DMS153 (cell line): ENCODE measurements at places on chromosomes 3 and 15.

DNA sequence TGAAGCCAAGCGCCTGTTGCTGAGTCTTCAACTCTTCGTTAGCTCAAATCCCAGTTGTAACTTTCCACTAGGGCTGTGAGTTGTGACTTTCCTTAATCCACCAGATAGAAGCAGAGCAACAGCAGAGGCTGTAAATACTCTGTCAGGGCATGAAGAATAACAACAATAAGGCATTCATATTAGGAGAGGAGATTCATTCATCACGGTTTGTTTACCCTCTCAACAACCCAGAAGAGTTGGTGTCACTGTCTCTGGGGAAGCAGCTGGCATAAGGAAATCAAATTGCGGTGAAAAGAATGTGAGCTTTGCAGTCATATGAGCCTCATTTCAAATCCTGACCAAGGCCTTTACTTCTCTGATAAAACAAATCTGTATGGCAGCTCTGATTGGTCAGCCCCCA, 184.8 kb downstream of the SHQ1 start:
- peak; percentile 82 for DNase-seq

DNA sequence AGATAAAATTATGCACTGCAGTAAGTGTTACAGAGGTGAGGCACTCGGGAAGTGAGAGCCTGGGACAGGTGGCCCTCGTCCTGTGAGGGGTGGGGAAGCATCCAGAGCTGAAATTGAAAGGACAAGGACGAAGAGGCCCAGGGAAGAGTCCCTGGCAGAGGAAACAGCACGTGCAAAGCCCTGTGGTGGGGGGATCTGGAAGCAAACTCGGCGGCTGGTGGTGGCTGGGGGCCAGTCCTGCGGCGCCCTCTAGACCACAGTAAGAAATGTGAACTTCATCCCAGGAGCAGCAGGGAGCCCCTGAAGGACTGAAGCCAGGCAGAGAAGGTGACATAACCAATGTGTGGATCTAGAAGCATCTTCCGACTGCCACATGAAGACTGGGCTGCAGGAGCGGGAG, 42.8 kb downstream of the GRIP2 start:
- no peak for DNase-seq

GRCh38 chr3:180284331-180285110, 247.8 kb upstream of the PEX5L start:
- DNase-seq, result no peak

DNA sequence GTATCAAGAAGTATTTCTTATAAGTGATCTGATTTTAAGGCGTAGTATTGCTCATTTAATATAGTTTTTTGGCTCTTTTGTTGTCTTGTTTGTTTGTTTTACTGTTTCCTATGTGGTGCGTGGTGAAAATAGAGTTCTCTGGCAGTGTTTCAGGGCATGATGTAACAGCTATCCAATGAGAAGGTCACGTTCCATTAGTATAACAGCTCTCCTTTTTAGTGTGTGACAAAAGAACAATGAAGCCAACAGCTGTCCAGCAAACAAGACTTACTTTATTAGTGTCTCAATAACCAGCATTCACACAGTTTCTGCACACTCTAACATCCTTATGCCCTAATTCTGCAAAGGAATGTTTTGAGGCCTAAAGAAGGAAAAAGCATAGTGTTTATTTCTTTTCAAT, 127.9 kb downstream of the SLC25A26 start:
- DNase-seq, result no peak

- no peak for DNase-seq
Measured at GRCh38 chr3:69807674-69808073, 68.4 kb downstream of the MITF start.

DNA sequence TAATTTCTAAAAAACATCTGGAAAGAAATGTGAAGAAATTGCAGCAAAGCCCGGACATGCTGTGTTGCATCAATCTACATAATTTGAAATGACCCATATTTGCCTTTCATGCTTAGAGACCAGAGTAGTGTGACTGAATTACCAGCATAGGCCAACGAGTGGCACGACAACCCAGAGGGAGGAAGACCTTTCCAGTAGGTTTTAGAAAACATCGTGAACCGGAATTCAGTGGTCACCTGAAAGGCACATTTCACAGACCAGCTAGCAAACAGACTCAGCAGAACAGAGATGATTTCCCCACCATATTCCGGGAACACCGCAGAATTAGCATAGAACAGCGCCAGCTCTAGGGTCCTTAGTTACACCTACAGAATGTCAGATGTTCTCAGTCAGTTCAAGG, 620.0 kb upstream of the ZNF385D start:
- no peak for DNase-seq

DNA sequence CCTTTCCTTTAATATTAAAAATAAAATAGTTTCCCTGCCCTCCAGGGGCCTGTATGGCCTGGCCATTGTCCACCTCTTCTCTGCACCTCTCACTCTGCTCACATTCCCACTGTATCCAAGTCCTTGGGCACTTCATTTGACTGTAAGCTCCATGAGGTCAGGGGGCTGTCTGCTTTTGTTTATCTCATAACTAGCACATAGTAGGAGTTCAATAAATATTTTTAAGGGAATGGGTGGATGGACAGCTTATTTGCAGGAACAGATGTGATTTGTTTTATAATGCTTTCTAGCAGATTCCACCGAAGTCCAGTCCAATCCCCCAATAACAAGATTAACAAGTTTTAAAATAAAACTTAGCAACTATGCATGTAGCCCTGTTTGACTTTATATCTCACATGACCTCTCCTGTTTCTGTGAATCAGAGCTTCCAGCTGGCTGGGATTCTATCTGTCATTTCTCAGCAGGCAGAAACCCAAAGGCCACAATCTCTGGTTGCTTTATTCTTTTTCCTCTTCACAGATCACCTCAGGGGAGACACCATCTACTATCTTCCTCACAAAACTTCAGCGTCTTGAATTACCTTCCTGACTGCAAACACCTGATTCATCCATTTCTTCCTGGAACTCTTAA, 123.0 kb upstream of the NR2F2 start:
- DNase-seq, result no peak
